Activated naive CD8-positive, alpha-beta T cell treated with anti-CD3 and anti-CD28 coated beads, Interleukin-2, amount 50 U/mL, for 24 hours (primary cell): ENCODE measurements at places on chromosomes 3 and 15.

DNA sequence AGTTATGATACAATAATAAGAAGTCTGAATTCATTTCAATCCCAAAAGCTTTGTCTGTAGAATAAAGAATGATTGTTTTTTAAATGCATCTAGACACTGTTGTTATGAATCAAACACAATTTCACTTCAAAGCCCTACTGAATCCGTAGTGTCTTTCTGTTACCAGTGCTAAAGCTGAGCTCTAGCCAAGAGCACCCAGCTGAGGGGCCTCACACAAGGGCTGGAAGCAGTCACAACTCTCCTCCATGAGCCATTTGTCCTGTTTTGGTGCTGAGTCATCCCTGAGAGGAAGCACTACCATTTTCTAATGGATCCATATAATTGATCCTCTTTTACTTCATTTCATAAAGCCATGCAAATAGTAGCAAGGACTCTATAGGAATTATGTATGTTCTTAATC, 158.2 kb upstream of the ANKRD28 start:
- DNase-seq: no peak

DNA sequence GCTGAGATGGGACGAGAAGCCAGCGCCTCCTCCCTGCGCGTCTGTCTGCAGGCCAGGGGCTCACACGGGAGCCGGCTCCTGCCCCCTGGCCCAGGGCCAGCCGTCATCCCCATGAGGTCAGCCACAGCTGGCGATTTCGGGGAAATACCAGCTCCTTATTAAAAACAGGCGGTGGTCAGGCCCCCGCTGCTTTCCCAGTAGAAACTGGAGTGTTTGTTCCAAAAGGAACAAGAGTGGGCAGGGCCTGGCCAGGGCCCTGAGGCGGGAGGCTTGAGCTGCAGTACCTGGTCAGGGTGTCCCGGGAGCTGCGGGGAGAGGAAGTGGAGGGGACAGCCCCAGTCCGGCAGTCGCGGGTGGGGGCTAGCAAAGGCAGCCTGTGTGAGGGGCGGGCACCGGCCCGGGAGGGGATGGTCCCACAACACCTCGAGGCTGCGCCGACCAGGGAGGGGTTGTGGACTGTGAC, 17.8 kb downstream of the MYL3 start:
- DNase-seq: no peak

DNA sequence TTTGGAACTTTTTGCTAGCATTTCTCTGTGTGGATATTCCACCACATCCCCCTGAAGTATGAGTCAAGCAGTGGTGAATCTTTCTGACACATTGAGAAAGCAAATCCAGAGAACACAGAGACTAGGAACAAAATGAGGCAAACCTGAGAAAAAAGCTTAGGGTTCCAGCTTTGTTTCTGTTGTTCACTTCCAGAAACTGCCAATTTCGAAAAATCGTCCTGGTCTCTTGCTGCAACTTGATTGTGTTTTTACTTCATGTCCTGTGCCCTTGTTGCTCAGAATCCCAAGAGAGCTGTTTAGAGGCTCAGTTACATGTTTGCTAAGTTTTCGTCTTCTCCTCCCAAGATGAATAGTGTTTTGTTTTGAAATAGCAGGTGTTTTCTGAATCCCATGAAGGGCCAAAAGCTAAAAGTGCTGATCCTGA, 13.7 kb downstream of the MAP2K1 start:
- no peak for DNase-seq

DNA sequence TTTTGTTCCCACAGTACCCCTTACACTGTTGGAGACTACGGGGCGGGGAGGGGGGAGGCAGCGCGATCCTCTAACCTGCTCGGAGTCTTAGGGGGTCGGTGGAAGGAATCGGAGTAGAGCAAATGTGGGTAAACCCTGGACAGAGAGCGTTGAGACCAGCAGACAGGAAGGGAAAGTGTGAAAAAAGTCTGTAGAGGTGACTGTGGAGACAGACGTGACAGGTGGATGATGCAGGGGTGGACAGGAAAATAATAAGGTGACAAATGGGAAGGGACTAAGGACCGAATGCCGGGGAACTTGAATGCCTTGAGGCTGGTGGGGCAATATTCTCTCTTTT, 424 bp downstream of the EAF2 start:
- DNase-seq: no peak

- DNase-seq: no peak
These were observed 613.3 kb downstream of the TBL1XR1 start for GRCh38 chr3:176583956-176584355.

DNA sequence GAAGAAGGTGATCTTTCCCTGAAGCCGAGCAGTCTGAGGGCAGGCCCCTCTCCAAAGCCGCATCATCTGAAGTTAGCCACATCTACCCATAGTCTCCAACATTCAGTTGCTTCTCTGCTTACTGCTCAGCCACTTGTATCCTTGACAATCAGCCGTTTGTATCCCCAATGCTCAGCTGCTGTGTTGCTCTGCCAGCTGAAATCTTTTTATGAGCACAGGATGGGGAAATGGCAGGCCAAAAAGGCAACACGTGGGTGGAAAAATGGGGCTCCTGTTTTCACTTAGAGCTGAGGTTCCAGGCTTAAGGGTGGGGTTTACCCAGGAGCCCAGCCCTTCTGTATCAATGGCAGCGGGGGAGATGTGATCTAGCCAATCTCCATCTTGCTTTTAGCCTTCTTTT, 36.3 kb downstream of the METTL6 start:
- DNase-seq: no peak

DNA sequence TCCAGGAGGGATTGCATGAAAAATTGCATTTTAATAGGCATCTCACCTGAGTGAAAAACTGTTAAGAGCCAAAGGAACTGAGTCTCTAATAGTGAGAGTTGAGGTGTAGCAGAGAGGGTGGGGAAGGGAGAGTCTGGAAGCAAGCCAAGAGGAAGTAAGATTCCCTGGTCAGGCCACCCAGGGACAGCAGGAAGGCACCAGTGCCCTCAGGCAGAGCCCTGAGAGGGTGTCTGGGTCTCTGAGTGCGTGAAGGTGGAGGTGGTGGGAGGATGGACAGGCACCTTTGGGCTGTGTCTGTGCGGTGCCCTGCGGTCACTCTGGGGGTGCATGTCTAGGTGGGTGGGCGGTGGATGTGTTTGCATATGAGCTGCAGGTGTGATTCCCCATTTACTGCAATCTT, 300.4 kb upstream of the ROPN1 start:
- no peak for DNase-seq

DNA sequence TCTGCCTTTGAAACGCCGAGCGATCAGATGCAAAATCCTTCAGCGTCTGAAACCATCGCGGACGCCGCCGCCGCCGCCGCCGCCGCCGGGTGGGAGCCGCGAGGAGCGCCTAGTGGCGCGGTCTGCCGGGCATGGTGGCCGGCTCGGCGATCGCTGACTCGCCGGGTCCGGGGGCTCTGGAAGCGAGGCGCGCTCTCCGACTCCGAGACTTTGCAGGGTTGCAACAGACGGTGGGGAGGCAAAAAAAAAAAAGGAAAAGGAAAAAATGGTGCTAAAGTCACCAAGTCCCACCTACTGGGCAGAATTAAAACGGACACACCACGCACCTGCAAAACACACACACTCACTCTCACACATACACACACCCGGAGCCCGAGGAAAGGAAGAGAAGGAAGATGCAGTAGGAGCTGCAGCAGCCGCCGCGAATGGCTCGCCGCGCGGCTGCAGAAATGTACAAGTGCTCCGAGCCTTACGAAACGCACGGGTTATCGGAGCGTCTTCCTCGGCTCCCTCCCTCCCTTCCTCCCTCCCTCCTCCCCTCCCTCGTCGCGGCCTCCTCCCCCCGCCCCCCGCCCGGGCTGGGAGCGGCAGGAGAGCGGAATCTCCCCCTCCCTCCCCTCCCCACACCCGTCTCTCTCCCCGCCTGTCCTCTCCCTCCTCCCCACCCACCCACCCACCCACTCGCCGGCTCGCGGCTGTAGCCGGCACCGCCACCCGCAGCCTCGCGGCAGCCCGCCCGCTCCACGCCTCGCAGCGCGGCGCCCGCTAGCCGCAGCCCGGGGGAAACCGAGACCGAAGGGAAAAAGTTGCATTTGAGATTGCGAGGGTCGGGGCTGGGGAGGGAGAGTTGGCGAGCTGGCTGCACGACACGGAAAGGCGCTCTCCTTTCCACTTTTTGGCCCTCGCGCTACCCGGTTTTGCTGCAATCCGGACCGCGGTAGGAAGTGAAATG, at the start of gene NTRK3:
Gene NTRK3, minus strand, starts transcription at position 461 of the 952 bp plus-strand sequence. CDS start 586 bp downstream, outside the sequence.
- no peak for DNase-seq

- no peak for DNase-seq
These were observed 97.2 kb downstream of the TBC1D5 start for GRCh38 chr3:17645074-17645698.
